EH (cell line): ENCODE measurements at places on chromosomes 4 and X.

DNA sequence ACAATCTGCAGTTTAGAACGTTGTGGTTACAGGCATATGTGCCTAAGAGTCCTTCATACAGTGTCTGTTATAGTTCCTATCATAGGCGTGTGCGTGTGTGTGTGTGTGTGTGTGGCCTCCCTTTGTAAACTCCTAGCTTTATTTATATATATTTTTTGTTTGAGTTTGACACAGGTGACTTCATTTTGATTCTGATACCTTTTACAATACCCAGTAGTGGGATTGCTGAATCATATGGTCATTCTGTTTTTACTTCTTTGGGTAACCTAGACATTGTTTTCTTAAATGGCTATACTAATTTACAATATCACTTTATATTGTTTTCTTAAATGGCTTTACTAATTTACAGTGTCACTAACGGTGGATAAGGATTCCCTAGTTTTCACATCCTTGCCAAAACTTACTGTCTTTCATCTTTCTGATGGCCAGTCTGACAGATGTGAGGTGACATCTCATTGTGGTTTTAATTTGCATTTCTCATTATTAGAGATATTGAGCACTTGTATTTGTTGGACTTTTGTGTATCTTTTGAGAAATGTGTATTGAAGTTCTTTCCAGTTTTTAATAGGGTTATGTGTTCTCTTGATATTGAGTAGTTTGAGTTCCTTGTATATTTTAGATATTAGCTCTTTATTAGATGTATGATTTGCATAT lies 211.1 kb upstream of the NUDT6 start:
- no peak for DNase-seq

- DNase-seq = peak; percentile 58
Observed at GRCh38 chr4:146495269-146495668, 26.5 kb downstream of the SLC10A7 start.

DNA sequence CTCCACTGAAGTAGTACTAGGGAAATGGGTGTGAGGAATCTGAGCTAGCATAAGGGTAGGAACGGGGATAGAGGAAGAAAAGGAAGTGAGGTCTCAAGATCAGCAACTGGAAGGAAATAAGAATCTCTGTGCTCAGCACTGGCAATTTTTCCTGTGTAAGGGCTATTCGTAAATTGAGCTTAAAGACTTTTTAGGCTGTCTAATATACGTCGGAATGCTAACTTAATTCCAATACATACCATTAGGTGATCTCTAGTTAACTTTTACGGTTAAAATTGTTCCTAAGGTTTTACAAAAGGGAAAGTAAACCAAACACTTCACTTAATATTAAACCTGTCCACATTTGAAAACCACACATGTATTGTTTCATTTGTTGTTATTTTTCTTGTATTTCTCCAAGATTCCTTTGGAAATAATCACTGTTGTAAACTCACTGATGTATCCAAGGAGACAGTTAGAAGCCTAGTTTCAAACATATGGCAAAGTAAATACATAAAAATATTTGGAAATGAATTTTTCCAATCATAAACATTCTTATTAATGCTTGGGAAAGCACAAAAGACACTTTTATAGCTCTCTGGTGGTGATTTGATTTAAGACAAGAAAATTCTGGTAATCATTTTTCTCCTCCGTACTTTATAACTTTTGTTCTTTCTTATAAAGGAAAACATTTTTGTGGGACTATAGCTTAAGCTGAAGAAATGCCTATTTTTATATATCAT lies 28.1 kb upstream of the HPGDS start:
- DNase-seq = no peak

- no peak for DNase-seq
Observed at GRCh38 chrX:149521438-149521837, 16.3 kb upstream of the IDS start.

DNA sequence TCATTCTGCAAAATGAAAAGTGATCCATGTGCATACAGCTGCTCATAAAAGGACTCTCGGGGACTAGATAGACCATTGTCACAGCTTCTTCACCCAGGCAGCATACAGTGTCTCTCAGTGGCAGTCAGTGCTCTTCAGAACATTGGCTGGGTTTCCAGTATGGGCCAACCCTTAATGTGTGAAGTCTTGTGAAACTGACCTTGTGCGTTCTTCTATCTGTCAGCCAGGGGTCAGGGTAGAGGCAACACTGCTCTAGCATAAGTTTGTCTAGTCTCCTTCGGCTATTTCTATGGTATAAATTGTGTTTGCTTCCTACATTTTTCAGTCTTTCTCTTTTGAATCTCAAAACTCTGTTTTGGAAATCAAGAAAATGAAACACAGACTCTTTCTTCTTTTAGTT lies 37.0 kb upstream of the SMIM31 start:
- DNase-seq = no peak

DNA sequence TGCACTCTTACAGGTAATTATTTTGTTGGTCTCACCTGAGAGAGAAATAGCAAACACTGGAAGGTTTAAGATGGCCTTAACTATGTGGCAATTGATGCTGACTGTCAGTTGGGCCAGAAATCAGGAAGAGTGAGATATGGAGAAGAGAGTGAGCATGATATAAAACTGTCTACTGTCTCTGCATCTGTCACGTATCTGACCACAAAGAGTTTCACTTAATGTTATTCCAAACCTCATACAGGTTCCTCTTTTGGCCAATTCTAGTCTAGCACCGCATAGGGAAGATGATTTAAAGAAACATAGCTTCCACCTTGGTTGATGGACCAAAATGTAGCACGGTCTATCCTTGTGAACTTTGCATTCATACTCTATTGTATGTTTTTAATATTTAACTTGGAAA lies 381.0 kb upstream of the BOD1L1 start:
- DNase-seq = no peak

GRCh38 chr4:29310252-29310651 lies 1409.9 kb upstream of the PCDH7 start:
- DNase-seq = peak; percentile 55

- no peak for DNase-seq
Observed at GRCh38 chr4:1715002-1715758, 3.1 kb upstream of the SLBP start.

DNA sequence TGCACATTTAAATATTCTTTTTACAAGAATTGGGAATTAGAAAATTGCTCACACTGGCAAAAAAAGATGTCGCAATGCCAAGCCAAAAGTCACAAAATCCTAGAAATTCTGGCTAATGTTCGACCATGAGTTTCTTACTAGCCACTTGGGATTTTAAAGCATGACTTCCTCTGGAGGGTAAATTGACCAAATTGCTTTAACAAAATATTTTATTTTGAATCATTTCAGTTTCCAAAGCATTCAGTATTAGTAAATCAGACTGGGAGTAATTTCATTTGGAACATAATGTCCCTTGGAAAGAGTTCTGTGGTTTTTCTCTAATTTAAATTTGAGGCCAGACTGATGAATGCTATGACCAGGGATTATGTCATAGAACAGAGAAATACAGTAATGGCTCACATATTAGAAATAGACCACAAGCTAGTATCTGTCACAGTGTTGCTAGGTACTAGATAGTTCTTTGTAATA lies 7.6 kb upstream of the CXCL5 start:
- DNase-seq = peak; percentile 29

GRCh38 chrX:45807572-45808425 lies 607.1 kb upstream of the DIPK2B start:
- peak; percentile 68 for DNase-seq

GRCh38 chr4:181756451-181757095 lies 486.6 kb upstream of the TENM3 start:
- DNase-seq = no peak

DNA sequence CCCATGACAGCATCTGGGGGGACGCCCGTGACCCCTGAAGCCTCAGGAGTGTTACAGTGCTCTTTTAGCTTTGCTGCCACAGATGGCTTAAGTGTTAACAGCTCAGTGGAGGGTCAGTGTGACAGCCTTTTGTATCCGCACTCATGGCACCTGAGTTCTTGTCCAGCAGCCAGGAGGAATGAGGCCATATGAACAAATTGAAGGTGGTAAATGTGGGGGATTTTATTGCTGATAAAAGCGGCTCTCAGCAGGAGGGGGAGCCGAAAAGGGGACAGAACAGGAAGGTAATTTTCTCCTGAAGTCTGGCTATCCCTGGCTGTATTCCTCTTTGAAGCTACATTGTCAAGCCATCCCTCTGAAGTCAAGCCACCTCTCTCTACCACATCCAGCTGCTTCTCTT lies 441.0 kb downstream of the RAPGEF2 start:
- DNase-seq = no peak

DNA sequence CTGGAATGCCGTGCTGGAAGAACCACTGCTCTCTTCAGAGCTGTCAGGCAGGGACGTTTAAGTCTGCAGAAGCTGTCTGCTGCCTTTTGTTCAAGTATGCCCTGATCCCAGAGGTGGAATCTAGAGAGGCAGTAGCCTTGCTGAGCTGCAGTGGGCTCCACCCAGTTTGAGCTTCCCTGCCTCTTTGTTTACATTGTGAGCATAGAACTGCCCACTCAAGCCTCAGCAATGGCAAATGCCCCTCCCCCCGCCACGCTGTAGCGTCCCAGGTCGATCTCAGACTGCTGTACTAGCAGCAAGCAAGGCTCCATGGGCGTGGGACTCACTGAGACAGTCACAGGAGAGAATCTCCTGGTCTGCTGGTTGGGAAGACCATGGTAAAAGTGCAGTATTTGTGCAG lies 34.8 kb upstream of the MUC7 start:
- DNase-seq = no peak

- DNase-seq = peak; percentile 81
Observed at GRCh38 chr4:100823066-100823992, 305.5 kb upstream of the EMCN start.

GRCh38 chr4:157772907-157773306 lies 399.9 kb downstream of the GASK1B start:
- no peak for DNase-seq

DNA sequence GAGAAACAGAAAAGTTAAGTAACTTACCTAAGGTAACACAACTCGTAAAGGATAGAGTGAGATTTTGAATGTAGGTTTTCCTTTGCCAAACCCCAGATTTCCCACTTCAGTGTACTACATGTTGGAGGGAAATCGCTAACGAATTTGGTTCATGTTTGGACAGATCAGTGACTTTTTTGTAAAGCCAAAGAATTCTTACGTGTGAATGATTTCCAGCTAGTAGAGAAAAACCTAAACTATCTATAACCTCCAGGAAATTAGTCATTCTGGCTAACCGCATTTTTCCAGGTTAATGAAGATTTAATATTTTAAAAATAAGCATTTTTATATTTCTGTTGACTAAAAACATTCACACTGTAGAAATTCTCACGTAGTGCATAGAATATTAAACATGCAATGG lies 7.2 kb downstream of the TENM3 start:
- DNase-seq = no peak

DNA sequence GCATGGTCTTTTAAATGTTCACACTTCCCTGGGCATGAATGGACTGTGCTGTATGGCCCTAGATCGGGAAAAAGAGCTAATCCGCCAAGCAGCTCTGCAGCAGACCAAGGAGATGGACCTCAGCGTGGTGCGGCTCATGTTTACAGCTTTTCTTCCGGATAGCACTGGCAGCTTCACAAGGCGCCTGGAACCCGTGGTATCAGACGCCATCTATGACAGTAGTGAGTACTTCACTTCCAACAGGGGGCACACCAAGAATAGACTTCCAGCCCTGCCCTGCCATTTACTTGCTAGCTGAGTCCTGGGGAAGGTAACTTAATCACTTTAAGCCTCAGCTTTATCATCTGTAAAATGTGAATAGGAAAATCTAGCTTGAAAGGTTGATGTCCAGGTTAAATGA lies 77.7 kb downstream of the NFKB1 start:
- no peak for DNase-seq

DNA sequence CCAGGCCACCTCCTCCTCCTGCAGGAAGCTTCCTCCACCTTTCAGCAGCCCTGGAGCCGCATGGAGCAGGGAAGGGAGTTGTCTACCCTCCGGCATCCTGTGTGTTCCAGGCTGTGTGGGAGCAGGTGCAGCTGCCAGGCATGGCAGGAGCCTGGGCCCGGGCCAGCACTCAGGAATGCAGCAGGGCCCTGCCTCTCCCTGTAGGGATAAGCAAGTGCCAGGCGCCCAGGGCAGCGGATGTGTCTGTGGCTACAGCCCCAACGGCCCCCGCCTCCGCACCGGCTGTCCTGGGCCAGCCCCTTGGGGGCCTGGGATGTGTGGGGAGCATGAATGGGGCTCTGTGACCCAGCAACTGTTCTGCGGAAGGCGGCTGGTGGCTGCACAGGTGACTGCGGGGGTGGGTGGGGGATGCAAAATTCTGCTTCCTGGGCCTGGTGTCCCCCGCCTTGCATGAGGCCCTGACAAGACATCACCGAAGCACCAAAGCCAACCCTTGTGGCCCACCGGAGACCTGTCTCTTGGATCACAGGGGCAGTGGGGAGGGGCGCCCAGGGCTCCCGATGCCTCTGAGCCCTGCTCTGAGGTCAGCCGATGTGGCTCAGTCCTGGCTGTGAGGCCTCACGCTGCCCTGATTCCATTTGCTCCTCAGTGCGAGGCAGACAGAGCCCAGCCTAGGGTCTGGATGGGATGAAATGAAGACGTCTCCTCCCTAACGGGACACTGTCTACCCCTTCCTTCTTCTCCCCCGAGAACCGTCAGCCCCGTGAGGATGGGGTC lies 1.4 kb upstream of the DOK7 start:
- DNase-seq = no peak

DNA sequence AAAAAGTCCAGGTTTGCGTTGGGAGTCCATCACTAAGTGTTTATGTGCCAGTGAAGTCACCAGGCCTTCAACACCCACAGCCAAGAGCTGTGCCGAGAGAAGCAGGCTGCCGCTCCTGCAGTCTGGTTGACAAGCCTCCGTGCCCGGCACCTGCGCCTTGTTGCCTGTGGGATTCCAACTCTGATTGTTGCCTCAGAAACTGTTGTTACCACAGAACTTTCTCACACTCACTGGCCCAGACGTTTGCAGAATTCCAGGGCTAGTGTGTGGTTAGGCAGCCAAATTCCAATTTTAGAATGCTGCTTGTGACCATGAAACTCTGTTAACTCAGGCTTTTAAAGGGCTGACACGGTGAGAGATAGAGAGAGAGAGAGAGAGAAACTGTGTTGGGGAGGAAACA lies 119.5 kb upstream of the LIMCH1 start:
- DNase-seq = peak; percentile 90

DNA sequence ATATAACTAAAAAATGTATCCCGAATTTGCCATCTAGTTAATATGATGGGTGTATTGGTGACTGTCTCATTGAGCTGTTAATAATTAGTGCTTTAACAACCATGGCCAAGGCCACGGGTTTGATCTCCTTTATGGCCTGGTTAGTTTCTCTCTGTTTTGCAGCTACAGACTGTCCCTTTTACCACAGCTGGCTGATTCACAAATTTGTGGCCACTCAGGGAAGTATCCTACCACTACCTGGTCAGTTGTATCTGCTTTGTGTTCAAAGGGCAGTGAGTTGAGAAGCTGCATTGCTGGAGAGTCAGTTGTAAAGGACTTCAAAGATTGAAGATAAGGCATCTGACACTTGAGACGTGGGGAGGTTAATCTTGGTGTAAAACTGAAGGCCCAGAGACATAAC lies 219.1 kb upstream of the BMP3 start:
- no peak for DNase-seq

DNA sequence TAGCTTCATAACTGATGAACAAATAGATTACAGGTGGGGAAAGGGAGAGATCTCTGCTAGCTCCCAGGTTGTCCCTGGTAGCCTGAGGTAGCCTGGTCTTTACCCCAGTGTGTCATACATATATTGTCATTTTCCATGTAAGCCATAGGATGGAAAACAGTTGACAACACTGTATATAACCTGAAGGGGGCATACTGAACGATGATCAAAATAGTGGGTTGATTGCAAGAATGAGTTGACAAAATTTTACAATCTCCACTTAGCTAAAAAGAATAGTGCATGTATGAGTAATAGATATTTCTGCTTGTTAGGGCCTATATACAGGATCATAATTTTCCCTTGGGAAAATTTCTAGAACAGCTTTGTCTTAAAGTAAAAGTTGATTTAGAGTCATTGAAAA lies 304.1 kb upstream of the HAND2 start:
- no peak for DNase-seq

GRCh38 chrX:139967300-139967699 lies 2.0 kb upstream of the CXorf66 start:
- peak; percentile 15 for DNase-seq
